ENCODE measurements at places on chromosomes 3 and 15.

DNA sequence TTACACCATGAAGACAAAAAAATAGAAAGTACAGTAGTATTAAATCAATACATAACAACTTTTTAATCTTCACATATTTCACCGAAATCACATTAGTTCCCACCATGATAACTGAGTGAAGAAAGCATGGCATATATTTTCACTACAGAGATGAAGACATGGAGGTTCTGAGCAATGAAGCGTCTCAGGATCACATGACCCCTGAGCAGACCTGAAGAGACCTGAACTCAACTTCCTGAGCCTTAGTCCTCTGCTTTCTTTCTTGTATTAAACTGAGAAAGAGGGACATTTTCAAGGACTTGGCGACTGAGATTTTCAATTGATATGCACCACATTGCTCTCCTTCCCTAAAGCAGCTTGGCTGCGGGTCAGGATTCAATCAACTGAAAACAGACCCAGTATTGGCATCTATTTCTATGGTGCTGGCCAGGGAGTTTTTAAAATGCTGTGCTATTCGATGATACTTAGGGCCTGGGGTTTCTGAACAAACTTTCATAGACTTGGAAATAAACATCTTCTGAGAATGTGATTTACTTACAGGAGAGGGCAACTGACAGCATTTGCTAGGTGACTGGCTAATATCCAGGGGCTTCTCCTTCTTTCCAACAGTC, 165.1 kb downstream of the LSAMP start:
- H3K27ac ChIP-seq: no peak overlapping the region
- no peak for DNase-seq
- no peak overlapping the region for H3K4me3 ChIP-seq

DNA sequence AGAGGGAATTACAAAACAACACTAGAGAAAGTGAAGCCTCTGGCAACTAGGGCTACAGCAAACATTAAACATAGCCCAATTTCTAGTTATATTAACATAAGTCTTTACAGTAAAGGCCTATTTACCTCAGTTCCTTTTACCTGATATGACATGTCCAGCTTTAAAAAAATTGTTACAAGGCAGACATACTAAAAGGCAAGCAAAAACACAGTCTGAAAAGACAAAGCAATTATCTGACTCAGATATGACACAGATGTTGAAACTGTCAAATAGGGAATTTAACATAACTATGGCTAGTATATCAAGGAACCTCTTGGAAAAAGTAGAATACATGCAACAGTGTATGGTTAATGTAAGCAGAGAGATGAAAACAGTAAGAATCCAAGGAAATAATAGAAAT, 238.6 kb downstream of the RAP2B start:
- H3K36me3 ChIP-seq: no peaks in the 10 kb centered on the region
- no peak for DNase-seq
- H3K4me1 ChIP-seq: peaks cover 29% of the 10 kb centered on the region

DNA sequence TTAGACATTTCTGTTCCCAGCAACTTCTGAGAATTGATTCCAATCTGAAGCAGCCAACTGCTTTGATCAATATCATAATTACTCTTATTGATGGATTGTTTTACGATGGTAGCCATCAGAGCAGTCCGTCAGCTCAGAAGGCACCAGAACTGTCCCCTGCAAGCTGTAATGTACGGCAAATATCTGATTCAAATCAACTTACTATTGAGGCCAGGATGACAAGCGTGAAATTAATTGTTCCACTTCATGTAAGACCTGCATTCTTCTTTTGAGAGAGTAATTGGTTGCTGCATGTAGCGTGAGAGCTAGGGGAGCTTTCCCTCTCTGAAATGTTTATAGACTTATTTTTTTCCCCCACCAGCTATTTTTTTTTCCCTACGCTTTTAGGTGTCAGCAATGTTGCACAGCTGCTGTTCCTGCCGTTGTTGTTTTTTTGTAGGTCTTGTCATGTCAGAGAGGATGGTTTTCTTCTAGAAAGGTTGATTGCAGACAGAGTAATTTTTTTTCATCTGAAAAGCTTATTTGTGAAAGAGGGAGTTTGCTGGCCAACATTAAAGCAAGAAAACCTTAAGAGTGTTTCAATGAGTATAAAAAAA, 134.9 kb downstream of the CACNA2D3 start:
- H3K36me3 ChIP-seq: no peaks in the 10 kb centered on the region
- DNase-seq: no peak
- no peaks in the 10 kb centered on the region for H3K4me1 ChIP-seq

DNA sequence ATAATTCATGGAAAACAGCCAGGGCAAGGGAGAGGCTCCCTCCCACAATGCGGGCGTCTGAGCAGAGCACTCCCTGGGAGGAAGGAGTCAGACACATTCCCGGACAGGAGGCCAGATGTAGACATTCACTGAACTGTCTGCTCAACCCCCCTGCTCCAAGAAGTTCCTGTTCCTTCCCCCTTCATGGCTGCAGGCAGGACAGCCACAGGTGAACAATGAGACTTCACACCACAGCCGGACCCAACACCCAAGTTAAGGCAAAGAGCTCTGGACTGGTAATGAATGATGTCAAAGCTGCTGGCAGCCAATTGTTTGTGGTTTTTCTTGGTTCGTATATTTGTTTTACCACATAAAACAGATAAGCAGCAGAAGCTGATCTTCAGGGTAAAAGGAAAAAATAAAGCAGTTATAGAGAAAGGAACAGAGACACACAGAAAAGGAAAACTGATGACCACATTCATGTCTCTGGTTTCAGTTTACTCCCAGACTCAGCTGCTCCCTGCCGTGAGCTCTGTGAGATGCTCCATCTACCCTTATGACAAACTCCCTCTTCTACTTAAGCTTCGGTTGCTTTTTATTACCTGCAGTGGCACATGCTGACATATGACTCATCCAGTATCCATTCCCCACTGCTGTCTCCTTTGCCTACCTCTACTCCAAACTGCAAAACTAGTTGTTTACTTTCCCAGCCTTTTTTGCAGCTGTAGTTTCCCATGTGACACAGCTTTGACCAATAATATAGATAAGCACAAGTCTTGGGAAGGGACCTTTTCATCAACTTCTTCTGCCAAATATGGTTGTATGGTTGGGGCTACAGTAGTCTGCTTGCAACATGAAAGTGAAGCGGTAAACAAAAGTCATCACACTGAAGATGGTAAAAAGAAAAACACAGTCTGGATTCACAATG, 33.1 kb downstream of the DZIP1L start:
- no peaks in the 10 kb centered on the region for H3K27me3 ChIP-seq
- H3K36me3 ChIP-seq: peaks cover 1% of the 10 kb centered on the region
- peak overlapping the region; percentile 37 for H3K27ac ChIP-seq

DNA sequence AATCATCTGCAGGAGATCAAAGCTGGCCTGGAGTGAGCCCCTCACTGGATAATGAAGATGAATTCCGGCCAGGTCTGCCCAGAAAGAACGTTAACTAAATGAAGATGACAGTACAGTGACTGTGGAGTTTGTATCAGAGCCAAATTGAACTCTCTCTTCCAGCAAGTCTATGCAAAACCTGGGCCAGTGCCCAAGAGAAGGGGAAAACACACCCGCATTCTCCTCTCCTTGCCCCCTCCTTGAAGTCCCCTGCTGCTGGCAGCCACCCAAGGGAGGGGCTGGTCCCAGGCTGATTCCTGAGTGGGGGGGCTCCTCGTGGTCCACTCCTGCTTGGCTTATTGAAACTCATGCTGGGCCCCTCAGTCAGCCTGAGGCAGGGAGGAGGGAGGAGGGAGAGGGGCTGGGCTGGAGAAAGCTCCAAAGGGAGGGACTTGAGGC, 155.7 kb downstream of the RAB11A start:
- H3K27me3 ChIP-seq: no peaks in the 10 kb centered on the region
- peaks cover 35% of the 10 kb centered on the region for H3K4me1 ChIP-seq
- H3K36me3 ChIP-seq: no peaks in the 10 kb centered on the region
- no peak overlapping the region for H3K4me3 ChIP-seq
- DNase-seq: no peak

- no peak for DNase-seq
- no peaks in the 10 kb centered on the region for H3K36me3 ChIP-seq
- H3K4me3 ChIP-seq: no peak overlapping the region
- peak overlapping the region; percentile 17 for H3K27ac ChIP-seq
- H3K27me3 ChIP-seq: no peaks in the 10 kb centered on the region
- H3K4me1 ChIP-seq: peaks cover 10% of the 10 kb centered on the region
These were observed 204.4 kb upstream of the TGFBR2 start for GRCh38 chr3:30401971-30402370.

GRCh38 chr3:89280822-89281365, 173.5 kb downstream of the EPHA3 start:
- H3K4me3 ChIP-seq: no peak overlapping the region
- no peak for DNase-seq
- H3K27ac ChIP-seq: no peak overlapping the region
- H3K4me1 ChIP-seq: no peaks in the 10 kb centered on the region

- peaks cover 21% of the 10 kb centered on the region for H3K36me3 ChIP-seq
- H3K4me1 ChIP-seq: peaks cover 38% of the 10 kb centered on the region
- H3K27ac ChIP-seq: peak overlapping the region; percentile 13
- H3K27me3 ChIP-seq: no peaks in the 10 kb centered on the region
These were observed 75.2 kb upstream of the ACAD9 start for GRCh38 chr3:128804017-128804810.

DNA sequence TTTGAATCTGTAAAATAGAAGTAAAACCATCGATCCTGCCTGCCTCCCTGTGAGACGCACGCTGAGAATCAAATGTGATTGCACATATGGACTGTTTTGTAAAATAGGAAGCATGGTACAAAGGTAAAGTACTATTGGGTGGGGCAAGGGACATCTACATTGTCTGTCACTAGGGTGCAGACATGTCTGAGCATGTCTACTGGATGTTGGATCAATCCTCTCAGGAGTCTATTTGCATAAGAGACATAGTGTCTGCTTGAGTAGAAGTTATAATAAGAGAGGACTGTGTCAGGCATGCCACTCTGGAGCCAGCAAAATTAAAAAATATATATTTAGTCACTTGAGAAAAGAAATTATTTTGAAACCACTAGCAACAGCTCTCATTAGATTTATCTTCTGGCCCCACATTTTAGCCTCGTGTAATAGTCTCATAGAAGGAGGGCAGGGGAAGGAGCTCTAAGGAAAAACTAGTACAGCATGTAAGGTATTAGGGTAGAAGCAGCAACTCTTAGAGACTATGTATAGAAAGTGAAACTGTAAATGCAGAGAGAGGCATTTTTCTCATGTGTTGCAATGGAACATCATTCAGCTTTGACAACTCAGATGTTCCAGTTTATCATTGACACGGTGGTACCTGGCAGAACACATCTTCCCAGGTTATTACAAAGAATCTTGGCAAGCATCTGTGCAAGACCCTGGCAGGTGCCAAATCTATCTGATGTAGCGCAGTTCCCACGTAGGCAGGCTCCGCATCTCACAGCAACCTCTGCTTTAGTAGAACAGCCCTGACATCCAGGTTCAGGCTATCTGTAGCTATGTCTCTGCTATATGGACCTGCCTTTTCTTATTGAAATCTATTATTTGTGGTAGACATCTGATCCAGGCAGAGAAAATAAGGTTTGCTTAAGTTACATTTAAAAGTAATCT, 85.2 kb upstream of the CHL1 start:
- H3K4me3 ChIP-seq: no peak overlapping the region
- no peaks in the 10 kb centered on the region for H3K4me1 ChIP-seq
- DNase-seq: peak; percentile 1
- H3K36me3 ChIP-seq: no peaks in the 10 kb centered on the region

DNA sequence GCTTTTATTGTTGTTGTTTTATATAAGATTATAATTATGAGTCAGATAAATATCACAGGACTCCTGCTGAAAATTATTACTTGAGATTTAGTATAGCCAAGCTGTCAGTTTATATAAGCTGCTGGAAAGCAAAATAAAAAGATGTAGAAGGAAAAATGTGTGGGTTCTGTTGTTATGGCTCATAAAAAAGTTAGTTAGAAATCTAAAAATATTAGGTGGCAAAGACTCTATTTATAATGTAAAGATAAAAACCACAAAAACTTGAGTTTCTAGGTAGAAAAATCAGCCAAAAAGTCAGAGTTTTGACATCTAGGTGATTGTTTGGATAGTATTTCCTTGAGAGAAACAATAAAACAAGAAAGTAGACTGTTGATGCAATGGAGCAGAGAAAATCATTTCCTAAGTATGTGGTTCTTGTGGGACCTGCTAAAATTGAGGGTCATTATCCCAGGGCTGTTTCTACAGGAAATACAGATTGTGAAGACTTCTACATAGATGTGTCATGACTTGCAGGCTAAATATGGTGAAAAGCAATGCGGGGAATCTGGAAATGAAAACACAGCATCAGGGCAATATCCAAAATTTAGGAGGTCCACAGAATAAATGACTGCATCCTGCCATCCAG, 1109.6 kb upstream of the CADM2 start:
- no peak overlapping the region for H3K4me3 ChIP-seq
- H3K27me3 ChIP-seq: no peaks in the 10 kb centered on the region
- H3K36me3 ChIP-seq: no peaks in the 10 kb centered on the region

GRCh38 chr3:161291191-161291901, 70.2 kb downstream of the NMD3 start:
- no peak overlapping the region for H3K27ac ChIP-seq
- no peaks in the 10 kb centered on the region for H3K27me3 ChIP-seq
- no peak overlapping the region for H3K4me3 ChIP-seq
- H3K4me1 ChIP-seq: no peaks in the 10 kb centered on the region
- no peak for DNase-seq

DNA sequence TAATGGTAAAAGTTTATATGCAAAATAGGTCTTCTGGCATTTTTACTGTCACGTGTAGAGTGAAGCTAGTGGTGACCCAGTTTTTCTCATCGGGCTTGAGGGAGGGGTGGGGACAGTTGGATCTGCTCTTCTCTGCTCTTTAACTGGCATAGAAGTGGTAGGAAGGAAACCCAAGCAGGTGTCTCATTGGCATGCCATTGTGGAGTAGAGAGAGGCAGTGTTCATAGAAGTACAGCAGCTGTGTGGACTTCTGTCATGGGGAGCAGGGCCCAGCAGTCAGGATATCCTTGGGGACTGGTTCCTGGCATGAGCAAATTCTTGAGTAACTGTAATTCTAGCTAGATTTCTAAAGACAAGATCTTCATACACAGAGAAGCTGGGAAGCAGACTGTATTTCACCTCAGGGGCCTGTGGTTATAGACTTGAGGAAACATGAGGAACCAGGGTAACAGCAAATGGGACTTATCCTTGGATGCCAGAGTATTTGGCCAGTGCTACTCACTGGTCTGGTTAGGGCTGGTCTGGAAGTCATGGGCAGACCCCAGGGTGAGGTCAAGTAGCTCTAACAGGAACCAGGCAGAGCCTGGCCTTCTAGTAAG, 42.9 kb downstream of the CDIN1 start:
- H3K27me3 ChIP-seq: no peaks in the 10 kb centered on the region
- peaks cover under 1% of the 10 kb centered on the region for H3K36me3 ChIP-seq
- H3K4me3 ChIP-seq: no peak overlapping the region

- H3K27ac ChIP-seq: no peak overlapping the region
- H3K4me1 ChIP-seq: no peaks in the 10 kb centered on the region
- no peak for DNase-seq
- no peak overlapping the region for H3K4me3 ChIP-seq
- H3K36me3 ChIP-seq: no peaks in the 10 kb centered on the region
- H3K27me3 ChIP-seq: no peaks in the 10 kb centered on the region
These were observed 339.1 kb downstream of the KCNH8 start for GRCh38 chr3:19487386-19487785.

- peaks cover 66% of the 10 kb centered on the region for H3K27me3 ChIP-seq
- no peaks in the 10 kb centered on the region for H3K4me1 ChIP-seq
- no peaks in the 10 kb centered on the region for H3K36me3 ChIP-seq
- H3K4me3 ChIP-seq: no peak overlapping the region
- DNase-seq: no peak
- no peak overlapping the region for H3K27ac ChIP-seq
These were observed 125.6 kb downstream of the RPLP1 start for GRCh38 chr15:69578252-69578651.

Measured in keratinocyte (primary cell).